Stimulated activated CD4-positive, alpha-beta T cell treated with anti-CD3 and anti-CD28 coated beads, Interleukin-4, amount 100 ng/mL, for 1 hour (primary cell): ENCODE measurements at places on chromosomes 16 and 17.
A peak's percentile ranks its signal among the peaks of the same experiment; 100 is the strongest.

- no peak for DNase-seq
Measured at GRCh38 chr16:87043231-87044031, 273.8 kb downstream of the C16orf95 start.

GRCh38 chr17:27379888-27380533 is 76.2 kb upstream of the KSR1 start:
- DNase-seq: no peak

DNA sequence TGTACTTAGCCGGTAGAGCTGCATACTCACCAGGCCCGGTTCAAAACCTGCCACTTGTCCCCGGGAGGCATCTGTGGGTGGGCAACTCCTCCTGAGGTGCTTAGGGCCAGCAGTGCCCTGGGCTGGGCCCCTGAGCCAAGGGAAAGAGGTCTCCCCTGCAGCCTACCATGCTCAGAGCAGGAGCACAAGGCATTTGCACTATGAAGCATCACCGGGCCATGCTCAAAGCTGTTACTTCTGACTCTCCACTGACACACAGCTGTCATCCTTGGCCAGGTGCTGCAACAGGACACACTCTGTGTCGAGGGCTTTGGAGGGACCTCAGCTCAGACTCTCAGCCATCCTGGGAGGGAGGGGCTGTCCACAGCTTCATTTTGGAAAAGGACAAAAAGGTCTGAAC is 37.2 kb downstream of the SLC38A8 start:
- DNase-seq: no peak

GRCh38 chr16:21336231-21336630 is 58.1 kb upstream of the CRYM start:
- no peak for DNase-seq

DNA sequence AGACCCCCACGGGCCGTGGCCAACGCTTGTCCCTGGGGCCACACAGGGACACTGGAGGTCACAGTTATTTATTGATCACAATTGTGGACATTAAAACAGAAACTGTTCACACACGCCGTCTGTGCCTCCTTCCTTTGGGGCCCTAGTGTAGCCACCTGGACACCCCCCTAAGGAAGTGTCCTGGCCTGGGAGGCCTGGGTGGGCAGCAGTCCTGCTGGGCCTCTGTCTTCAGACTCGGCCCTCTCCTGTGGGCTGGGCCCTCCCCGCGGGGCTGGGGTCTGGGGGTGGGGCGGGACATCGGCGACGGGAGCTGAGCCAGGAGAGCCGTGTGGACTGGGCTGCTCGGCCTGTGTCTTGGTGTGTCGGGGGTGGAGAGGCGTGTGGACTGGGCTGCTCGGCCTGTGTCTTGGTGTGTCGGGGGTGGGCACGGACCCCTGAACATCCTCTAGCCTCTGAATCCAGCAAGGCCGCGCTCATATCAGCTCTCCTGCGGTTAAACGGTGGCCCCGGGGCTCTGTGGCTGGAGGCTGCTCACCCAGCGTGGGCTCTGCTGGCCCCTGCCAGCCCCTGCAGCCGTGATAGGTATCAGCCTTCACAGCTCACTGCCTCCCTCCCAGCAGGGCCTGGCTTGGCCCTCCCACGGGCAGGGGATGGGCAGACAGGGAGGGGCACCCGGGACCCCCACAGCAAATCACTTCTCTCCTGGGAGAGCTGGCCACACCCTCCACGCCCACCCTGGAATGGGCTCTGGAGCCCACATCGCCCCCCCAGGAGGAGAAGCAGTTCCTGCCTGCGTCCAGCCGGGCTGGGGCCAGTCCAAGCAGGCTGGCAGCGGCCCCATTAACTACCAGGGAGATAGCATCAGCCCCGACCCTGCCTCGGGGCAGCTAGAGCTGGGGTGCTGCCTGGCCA is 1.1 kb upstream of the NHLRC4 start:
- DNase-seq: no peak

GRCh38 chr17:57512258-57512657 is 232.8 kb downstream of the CCDC182 start:
- no peak for DNase-seq

DNA sequence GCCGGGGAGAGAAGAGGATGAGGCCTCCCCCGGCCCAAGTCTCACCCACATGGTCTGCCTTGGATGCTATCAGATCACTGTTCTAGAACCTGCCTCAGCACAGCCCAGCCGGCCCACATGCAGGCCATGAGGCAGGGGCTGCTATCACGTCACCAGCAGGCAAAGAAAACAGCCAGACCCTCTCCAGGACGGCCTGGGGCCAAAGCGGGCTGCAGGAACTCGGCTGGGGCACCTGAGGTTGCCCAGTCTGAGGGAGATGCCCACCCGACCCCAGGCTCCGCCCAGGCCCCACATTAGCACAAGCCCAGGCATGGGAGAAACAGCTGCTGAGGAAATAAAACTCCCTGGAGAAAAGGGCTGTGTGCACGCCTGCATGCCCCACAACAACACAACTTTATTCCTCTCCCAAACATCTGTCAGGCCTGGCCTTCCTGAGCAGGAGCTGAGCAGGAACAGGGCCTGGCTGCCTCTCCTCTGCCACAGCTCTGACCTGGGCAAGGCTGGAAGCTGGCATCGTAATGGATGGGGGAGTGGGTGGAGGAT is 6.7 kb upstream of the SMIM5 start:
- no peak for DNase-seq

DNA sequence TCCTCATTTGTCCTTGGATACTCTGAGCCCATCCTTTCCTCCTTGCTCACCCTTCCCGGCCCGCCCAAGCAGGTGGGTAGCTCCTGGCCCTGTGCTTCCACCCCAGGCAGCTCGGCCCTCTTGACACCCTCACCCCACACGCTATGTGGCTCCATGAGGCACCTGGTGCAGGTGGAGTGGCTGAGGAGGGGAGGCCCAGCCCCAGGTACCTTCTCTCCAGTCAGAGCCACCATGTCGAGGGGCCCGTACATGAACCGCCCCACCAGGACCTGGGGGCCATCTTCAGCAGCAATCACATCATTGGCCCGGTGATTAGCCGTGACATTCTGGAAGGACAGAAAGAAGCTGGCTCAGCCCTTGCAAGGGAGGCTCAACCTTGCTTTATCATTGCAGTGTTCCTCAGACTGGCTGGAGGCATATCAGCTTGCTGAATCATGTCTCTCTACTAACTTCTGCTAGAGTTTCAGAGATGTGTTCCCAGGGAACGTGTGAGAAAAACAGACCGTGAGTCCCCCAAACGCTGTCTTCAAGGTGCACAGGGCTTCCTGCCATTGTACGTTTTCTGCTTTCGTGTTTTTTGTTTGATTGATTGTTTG is 20.3 kb downstream of the PIMREG start:
- DNase-seq: no peak

DNA sequence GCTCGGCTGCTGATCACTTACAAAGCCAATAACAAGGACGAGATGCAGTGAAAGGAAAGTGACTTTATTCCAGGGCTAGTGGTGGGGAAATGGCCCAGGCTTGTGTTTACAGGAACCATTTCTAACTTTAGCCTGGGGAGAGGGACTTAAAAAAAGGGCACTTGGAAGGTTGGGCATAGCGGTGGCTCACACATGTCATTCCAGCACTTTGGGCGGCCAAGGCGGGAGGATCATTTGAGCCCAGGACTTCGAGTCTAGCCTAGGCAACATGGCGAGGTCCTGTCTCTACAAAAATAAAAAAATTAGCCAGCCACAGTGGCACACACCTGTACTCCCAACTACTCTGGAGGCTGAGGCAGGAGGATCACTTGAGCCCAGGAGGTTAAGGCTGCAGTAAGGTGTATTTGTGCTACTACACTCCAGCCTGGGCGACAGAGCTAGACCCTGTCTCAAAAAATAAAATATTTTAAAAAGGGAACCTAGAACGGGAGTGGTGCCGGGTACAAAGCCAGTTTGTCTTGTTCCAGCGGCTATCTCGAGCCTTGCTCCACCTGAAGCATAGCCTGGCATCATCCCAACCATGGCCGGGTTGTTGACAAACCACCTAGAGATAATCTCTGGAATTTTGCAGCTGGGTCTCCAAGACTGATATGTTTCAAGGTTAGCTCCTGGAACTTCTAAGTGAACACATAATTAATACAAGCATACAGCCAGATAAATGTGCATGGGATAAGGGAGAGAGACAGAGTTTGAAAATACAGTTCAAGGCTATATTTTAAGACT is 5.7 kb upstream of the TVP23A start:
- DNase-seq: no peak

DNA sequence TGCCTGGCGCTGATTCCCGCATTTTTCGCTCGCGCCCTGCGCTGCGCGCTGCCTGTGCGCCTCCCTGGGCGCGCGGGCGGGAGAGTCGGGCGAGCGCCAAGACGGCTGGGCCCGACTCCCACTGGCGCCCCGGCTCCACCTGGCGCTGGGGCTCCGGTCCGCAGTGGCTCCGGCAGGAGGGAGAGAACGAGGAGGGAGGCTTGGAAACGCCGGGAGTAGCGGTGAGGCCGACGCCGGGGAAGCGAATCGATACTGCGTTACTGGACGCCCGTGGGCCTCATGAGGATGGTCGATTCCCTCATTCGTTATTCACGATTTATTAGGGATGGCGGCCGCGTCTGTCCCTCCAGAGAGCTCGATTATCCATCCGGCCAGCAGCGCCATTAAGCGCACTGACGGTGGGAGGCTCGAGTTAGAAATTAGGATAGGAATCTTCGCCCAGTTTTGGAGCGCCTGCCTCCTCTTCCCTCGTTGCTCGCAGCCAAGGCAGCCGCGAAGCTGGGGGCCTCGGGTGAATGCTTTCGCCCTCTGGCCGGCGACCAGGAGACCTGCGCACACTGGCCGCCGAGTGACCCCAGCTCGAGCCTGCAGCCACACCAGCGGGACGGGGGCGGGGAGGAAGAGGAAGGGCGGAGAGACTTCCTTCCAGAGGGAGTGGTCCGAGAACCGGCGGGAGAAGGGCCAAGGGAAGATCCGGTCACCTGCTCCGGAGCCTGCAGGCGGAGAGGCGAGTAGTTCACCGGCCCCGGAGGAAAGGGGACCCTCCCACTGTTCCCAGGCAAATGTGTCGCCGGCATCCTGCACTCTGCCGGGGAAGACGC is 1.3 kb upstream of the PCGF2 start:
- DNase-seq: no peak

DNA sequence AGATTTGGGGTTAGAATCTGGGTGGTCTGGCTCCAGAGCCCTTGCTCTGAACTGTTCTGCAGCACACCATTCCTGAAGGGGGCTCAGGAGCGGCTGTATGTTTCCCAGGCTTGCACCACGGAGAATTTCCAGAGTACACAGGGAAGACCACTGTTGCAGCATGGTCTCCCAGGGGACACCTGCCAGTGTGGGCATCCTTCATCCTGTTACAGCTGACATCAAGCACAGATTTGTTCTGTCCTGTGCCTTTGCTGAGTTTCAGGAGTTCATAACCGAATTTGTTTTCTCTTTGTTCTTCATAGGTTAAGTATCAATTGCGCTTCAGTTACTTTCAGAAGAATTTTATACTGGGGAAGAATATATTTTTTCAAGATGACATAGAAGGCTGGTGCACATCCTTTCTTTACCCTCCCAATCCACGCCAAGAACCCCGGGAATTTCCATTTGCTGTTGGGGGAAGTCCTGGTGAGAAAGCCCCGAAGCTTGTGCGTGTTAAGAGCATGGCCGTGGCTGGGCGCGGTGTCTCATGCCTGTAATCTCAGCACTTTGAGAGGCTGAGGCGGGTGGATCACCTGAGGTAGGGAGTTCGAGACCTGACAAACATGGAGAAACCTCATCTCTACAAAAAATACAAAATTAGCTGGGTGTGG is 26.3 kb upstream of the ABCA3 start:
- DNase-seq: no peak

- peak; percentile 40 for DNase-seq
Measured at GRCh38 chr16:3182608-3183444, 5.2 kb upstream of the OR1F1 start.

- DNase-seq: no peak
Measured at GRCh38 chr16:81997738-81998137, 13.5 kb downstream of the SDR42E1 start.

DNA sequence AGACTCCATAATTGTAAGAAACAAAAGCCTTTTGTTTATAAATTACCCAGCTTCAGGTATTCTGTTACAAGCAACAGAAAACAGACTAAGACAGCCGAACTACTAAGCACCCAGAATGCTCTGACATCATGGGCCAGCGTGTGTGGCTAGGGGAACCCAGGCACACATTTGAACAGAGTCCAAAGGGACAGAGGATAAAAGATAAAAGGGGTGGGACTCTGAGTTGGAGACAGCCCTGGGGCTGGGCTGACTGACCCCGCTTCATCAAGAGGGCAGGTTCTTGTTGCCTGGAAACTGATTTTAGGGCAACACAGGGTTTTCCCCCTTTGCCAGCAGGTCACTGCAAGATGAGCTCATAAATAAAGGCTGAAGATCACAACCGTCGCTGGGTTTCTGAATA is 30.5 kb upstream of the ZNF287 start:
- DNase-seq: no peak

- DNase-seq: peak; percentile 60
Measured at GRCh38 chr17:79800325-79801155, 3.7 kb upstream of the CBX8 start.

- DNase-seq: no peak
Measured at GRCh38 chr16:48335961-48336360, 49.3 kb downstream of the SIAH1 start.

GRCh38 chr17:82399041-82399441 is 19.1 kb upstream of the HEXD start:
- DNase-seq: no peak
